ENCODE measurements at places on chromosomes 7 and 10.

- DNase-seq: no peak
Observed at GRCh38 chr7:1024331-1024841, 20.0 kb upstream of the GPR146 start.

- DNase-seq: no peak
Observed at GRCh38 chr7:70132226-70132851, 534.1 kb downstream of the AUTS2 start.

GRCh38 chr10:101130984-101131961 is at the start of gene TLX1:
Gene TLX1 (plus strand): TSS chr10:101131300. CDS start chr10:101131542, 242 bp downstream.
- DNase-seq: peak; percentile 71

DNA sequence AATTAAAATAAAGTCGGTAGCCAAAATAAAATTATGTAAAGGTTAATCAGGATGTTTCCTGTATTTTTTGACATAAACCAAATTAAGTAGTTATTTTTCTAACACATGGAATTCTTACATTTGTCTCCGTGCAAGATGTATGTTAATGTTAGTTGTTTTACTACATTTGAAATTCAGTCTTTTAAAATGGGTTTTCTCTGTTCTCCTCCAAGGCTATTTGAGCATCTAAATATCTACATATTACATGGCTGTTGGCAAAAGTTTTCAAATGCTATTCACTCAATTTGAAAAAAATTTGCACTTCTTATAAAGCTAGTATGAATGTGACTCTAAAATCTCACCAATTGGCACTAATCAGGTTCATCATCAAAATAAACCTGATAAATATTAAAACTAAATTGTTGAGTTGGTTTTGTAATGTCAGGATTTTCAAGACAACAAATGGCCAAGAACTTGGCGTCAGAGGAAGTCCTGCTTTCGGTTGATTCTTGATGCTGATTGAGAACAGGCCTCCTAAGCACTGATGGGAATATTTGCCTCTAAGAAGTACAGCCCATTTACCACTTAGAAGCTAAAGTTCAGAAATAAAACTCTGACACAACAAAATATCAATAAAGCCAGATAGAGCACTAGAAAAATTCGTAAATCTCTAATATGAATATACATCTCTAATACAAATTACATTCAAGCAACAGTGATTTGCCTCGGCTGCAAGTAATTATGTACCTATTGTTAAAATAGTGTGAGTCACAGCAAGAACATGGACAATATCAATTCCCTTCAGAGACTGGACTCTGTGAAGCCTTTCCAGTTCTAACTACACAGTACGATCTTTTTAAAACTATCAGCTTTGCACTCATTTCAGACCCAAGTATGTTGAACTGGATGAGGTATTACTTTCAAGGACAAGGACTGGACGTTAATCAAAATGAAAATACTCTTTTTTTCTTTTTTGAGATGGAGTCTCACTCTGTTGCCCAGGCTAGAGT is 733.1 kb upstream of the C7orf33 start:
- DNase-seq: no peak

- no peak for DNase-seq
Observed at GRCh38 chr10:88979153-88979562, 11.4 kb upstream of the FAS start.

- DNase-seq: no peak
Observed at GRCh38 chr7:25240340-25240739, 12.1 kb upstream of the NPVF start.

DNA sequence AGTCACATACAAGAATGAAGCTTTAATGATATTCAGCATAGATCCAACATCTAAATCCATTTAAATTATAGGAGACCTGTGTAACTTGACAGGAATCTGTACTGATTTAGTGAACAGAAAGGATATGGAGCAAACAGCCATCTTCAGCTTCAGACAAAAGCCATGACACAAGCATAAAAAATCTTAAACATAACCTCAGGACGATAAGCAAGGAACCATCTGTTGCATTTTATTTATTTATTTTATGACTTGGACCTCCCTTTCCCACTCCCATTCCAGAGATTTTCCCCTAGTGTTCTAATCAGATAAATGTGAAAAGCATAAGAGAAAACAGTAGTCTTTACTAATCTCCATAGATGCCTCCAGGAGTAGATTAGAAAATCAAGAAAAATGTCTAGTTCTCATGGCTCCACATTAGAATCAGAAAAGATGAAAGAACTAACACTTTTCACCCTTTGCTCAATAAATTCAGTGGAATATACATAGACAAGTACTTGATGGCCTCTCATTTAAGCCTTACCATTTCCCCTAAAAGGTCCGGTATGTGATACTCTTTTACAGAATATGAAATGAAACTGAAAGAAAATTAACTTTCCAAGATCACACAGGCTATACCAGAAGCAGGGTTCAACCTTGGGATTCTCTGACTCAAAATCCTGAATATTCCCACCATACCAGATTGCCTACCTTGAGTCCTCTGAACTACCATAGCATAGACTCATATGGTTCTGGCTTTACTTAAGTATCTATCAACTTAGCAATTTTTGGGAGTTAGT is 15.2 kb downstream of the CACNA2D1 start:
- DNase-seq: no peak

GRCh38 chr10:127872871-127873600 is 19.7 kb downstream of the CLRN3 start:
- DNase-seq: peak; percentile 38

DNA sequence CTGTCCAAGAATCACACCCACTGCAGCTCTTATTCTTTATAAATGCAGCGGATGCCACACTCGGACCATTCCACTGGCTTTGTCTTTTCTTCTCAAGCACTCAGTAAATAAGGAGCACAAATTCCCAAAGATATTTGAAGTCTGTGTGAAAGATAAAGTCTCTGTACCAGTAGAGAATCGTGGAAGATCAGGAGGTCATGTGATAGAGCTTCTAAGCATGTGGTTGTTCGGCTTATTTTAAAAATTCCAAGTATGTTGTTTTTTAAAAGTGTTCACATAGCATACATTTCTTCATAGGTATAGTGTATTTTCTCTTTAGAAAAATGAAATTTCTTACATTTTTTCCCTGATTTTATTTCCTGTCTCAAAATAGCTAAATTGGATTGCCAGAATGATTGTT is 75.8 kb downstream of the NOC3L start:
- no peak for DNase-seq

GRCh38 chr7:25882151-25882773 is 269.7 kb upstream of the NFE2L3 start:
- DNase-seq: no peak

DNA sequence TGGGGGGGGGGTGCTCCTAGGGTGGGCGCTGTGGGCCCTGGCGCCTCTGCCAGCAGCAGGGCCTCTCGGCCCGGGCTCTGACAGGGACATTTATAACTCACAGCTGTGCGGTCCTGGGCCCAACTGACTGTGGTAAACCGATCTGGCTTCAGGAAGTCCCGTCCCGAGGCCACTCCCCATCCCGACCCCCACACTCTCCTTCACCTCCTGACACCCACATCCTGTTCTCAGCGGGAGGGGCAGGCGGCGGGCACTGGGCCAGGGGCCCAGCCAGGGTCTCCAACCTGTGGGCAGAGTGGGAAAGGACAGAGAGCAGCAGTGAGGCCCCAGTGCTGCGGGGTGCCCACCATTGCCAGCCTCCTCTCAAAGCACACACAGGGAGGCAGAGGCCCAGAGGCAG is 69.1 kb downstream of the ZMIZ1 start:
- no peak for DNase-seq

DNA sequence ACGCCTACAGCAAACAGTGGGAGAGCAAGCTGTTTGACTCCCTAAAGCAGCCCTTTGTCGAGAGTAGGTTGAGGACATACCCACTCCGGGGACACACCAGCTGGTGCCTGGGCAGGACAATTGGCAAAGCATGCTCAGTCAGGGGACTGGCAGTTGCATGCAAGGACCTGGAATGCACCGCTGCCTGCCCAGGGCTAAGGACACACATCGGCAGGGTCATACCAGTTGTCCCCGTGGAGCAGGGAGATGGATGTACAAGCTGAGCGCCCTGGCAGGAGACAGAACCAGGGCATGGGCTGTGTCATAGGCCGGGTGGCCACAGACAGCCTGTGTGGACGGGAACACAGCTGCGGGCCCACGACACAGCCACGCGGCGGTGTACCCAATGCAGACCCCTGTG is 18.3 kb upstream of the ELN start:
- no peak for DNase-seq

- no peak for DNase-seq
Observed at GRCh38 chr10:130757271-130757670, 554.2 kb downstream of the TCERG1L start.

DNA sequence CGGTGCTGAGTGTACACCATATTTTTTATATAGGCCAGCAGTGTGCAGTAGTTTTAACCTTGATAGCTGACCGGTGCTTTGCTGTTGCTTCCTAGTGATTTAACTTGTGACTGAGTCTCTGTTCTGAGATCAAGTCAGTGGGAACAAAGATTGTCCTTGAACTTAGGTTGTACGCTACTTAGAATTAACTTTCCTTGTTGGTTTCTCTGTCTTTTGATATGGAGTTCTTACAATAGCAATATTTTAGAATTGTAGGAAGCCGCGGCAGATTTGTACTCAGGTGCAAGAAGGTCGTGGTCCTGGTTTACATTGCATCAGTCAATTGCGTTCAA is 1.3 kb downstream of the DDX21 start:
- DNase-seq: no peak

DNA sequence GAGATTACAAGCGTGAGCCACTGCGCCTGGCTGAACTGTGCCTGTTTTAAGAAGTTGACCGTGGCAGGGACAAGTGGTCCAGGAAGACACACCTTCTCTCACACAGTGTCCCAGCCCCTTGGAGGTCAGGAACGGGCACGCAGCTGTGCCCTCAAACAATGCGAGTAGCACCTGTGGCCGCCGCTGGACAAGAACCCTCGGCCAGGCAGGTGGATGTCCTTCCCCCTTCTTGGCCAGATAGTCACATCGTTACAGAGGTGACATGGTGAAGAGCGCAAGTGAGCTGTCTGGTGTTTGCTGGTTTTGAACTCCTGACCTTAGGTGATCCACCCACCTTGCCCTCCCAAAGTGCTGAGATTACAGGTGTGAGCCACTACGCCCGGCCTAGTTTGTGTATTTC is 8.8 kb downstream of the ZFAND2A start:
- no peak for DNase-seq

DNA sequence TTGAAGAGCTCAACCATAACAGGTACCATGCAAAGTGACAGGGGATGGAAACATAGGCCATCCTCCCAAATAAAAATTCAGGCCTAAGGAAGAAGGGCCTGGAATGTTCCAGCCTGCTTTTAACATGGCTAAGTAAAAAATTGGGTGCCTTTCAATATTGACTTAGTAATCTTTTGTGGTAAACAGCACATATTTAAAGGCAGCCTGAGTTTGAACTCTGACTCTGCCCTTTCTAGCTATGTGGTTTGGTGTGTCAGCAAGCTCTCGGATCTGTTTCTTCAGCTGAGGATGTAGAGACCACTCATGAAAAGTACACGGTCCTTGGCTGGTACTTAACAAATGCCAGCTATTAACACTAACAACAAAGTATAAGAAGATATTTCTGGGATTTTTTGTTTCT is 191.8 kb upstream of the CDCA7L start:
- no peak for DNase-seq

- peak; percentile 22 for DNase-seq
Observed at GRCh38 chr10:99711129-99711719, 20.7 kb downstream of the COX15 start.

DNA sequence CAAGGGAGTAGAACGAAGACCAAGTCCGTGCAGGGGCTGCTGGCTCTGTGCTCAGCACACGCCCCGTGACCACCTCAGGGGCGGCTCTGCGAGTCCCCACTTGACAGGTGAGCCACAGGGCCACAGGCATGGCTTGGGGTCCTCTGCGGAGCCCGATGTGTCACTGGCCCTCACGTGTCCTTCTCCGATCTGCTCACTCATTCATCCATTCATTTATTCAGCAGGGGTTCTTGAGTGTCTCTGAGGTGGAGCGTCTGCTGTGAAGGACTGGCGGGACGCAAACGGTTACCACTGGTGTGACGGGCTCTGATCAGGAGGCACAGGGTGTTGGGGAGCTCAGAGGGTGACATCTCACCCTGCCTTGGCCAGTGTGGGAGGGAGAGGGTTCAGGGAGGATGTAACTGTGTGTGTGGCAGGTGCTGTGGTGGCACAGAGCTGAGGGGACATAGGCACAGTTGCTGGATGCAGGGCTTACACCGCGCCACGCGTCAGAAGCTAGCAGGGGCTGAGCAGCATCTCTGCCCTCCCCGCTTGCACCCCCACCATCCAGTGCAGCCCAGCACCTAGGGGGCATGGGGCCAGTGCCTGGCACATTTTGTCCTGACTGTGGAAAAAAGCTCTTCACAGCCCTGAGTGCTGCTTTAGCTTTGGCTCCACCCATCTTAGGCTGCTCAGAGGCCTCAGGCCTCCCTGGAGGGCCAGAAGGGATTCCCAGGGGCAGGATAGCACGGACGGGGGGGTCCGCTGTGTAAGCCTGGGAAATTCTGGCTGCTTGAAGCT is 116.8 kb downstream of the LHPP start:
- no peak for DNase-seq

GRCh38 chr10:9613338-9614075 is 1404.2 kb upstream of the CELF2 start:
- no peak for DNase-seq

- DNase-seq: peak; percentile 29
Observed at GRCh38 chr10:61452655-61453641, at the start of gene TMEM26. Gene TMEM26 (minus strand): TSS chr10:61453381. CDS start chr10:61453081, 300 bp downstream.

- DNase-seq: no peak
Observed at GRCh38 chr7:30697719-30698460, 15.6 kb upstream of the CRHR2 start.

DNA sequence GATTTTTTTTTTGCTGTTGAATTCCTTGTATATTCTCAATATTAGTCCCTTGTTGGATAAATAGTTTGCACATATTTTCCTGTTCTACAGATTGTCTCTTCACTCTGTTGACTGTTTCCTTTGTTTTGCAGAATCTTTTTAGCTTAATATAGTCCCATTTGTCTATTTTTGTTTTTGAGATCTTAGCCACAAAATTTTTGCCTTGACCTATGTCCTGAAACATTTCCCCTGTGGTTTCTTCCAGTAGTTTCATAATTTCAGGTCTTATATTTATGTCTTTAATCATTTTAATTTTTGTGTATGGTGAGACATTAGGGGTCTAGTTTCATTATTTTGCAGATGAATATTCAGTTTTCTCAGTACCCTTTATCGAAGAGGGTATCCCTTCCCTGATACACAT is 92.7 kb downstream of the LANCL2 start:
- no peak for DNase-seq

DNA sequence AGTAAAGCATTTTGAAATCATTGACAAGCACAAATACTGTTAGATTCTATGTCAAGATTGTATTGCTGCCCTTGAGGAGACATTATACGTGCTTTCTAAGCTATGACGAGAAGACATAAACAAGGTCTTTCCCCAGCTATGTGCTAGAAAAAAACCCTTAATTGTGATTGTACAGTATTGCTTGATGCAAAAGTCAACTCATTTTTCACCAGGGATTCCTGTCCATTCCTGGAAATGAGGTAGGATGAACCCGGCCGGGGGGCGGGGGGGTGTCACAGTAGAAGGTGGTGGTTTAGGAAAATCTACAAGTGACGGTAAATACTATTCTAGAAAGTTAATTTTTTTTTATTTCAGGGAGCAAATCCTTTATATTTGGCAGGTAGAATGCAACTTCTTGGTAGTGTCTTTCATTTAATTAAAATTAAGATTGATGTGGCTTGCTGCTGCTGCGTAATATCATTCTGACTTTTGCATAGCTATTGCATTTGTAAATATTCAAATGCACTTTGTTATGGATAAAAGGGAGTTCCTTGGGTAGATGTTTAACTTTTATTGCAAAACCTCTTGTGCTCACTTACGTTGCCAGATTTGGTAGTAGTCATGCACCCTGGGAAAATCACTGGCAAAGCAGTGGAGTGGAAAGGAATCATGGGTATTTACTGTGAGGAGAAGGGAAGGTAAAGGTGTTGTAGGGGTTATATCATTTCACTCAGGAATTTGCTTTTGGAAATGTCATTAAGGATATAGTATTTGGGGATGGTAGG is 164.4 kb upstream of the PRPS1L1 start:
- no peak for DNase-seq

All from endothelial cell (in vitro differentiated cells).